ENCODE measurements at places on chromosomes 13 and 19. TPM values are rescaled to one million over a fixed set of nuclear protein-coding genes. Genes with fewer than 3 reads are reported as not detected.

The KLK15 gene
- total RNA-seq, result not detected

The ABCA7 gene
- total RNA-seq, result 10.1 TPM

The RASAL3 gene
- total RNA-seq, result 38.5 TPM

The DACT3 gene
- 0.57 TPM for total RNA-seq

The RDH8 gene
- not detected for total RNA-seq

The KLF1 gene
- not detected for total RNA-seq

The GSX1 gene
- not detected for total RNA-seq

The CHAF1A gene
- 16.5 TPM for total RNA-seq

The SPACA4 gene
- not detected for total RNA-seq

The KIR3DL1 gene
- not detected for total RNA-seq

The CEACAM16 gene
- total RNA-seq, result not detected

The MYDGF gene
- total RNA-seq, result 194 TPM

The NAPSA gene
- total RNA-seq, result under 0.01 TPM

The RBM42 gene
- 49.6 TPM for total RNA-seq

The CAB39L gene
- 8.6 TPM for total RNA-seq

The SPRED3 gene
- 9.1 TPM for total RNA-seq

The SIGLEC7 gene
- not detected for total RNA-seq

The CHMP2A gene
- total RNA-seq, result 74.3 TPM

The CALR3 gene
- not detected for total RNA-seq

The KL gene
- not detected for total RNA-seq

The ZNF729 gene
- total RNA-seq, result not detected

The OR4F17 gene
- total RNA-seq, result not detected

The VAV1 gene
- total RNA-seq, result not detected

The APOC4 gene
- not detected for total RNA-seq

The METTL21C gene
- total RNA-seq, result not detected

The ZNF878 gene
- not detected for total RNA-seq

The LIM2 gene
- not detected for total RNA-seq

The PARP4 gene
- 68.6 TPM for total RNA-seq

The ZNF615 gene
- 5.3 TPM for total RNA-seq

The ZNF93 gene
- total RNA-seq, result 12.8 TPM

The KIR2DL1 gene
- not detected for total RNA-seq

The ZNF578 gene
- 2.3 TPM for total RNA-seq

Data from vein endothelial cell (primary cell).